H7 (cell line): ENCODE measurements at places on chromosomes 1 and 21. TPM values are rescaled to one million over a fixed set of nuclear protein-coding genes. Genes with fewer than 3 reads are reported as not detected.

The DYRK3 gene
- 28.3 and 28.4 TPM in 2 replicates for total RNA-seq

The SPRR1A gene
- not detected in 2 replicates for total RNA-seq

The PDE9A gene
- 24.2 and 37.9 TPM in 2 replicates for total RNA-seq

The MATN1 gene
- total RNA-seq: 0.26 and 0.76 TPM in 2 replicates

The S100A14 gene
- 1.8 and 2.0 TPM in 2 replicates for total RNA-seq

The CRNN gene
- not detected in 2 replicates for total RNA-seq

The TOMM20 gene
- 172 and 214 TPM in 2 replicates for total RNA-seq

The TBX15 gene
- 13.8 and 22.9 TPM in 2 replicates for total RNA-seq

The AZIN2 gene
- 0.96 and 2.5 TPM in 2 replicates for total RNA-seq

The C1orf167 gene
- 0.28 and 1.5 TPM in 2 replicates for total RNA-seq

The HSD3B2 gene
- 0.07 TPM in 2 replicates for total RNA-seq

The BCAS2 gene
- total RNA-seq: 50.0 and 66.3 TPM in 2 replicates

The NECTIN4 gene
- not detected in 2 replicates for total RNA-seq

The NAV1 gene
- 13.2 and 16.7 TPM in 2 replicates for total RNA-seq

The FCRL6 gene
- total RNA-seq: not detected in 2 replicates

The SPAG17 gene
- 0.67 and 1.8 TPM in 2 replicates for total RNA-seq
